IPS DF 6.9 (cell line): ENCODE measurements at places on chromosomes 1 and 21.

DNA sequence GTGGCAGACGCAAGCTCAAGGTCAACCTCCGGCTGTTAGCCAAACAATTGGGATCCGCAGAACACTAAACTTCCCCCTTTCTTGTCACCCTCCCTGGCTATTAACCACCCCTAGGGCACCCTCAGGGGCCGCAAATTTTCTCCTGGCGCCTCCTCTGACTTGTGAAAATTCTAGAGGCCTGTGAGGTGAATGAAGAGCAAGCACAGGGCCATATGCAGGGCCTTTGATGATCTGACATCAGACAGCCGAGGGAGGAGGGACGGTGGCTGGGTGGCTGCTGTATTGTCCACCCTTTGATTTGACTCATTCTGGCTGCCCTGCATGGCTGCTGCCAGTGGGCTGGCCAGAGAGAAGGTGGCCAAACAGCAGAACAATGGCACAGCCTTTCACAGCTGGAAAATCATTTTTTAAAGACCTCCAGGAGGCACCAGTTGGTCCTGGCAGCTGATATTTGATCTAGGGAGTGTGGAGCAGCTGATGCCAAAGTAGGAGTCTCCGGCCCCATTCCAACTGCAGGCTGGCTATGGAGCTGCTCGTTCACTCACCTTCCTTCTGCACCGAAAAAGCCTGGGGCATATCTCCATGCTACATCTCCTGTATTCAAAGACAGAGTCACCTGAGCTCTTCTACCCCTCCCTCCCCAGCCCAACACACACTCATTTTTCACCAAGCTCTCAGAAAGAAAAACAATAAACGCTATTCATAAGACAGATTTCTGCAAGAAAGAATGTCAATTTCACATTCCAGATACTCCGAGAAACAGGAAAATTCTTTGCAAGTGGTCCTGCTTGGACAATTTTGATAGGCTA lies 44.9 kb upstream of the BARHL2 start:
- H3K4me1 ChIP-seq: peaks cover 3% of the 10 kb centered on the region; the same call in 1 of the 2 replicates

- no peak overlapping the region for H3K27ac ChIP-seq
- H3K4me1 ChIP-seq: 0 out of 2 replicates have a peak, but pooled peaks cover 1% of the 10 kb centered on the region
- no peaks in the 10 kb centered on the region for H3K27me3 ChIP-seq
- no peak overlapping the region for H3K4me3 ChIP-seq
- peaks cover 69% of the 10 kb centered on the region for H3K36me3 ChIP-seq
- no peak for DNase-seq
Measured at GRCh38 chr1:212976586-212976985, 26.2 kb downstream of the VASH2 start.

DNA sequence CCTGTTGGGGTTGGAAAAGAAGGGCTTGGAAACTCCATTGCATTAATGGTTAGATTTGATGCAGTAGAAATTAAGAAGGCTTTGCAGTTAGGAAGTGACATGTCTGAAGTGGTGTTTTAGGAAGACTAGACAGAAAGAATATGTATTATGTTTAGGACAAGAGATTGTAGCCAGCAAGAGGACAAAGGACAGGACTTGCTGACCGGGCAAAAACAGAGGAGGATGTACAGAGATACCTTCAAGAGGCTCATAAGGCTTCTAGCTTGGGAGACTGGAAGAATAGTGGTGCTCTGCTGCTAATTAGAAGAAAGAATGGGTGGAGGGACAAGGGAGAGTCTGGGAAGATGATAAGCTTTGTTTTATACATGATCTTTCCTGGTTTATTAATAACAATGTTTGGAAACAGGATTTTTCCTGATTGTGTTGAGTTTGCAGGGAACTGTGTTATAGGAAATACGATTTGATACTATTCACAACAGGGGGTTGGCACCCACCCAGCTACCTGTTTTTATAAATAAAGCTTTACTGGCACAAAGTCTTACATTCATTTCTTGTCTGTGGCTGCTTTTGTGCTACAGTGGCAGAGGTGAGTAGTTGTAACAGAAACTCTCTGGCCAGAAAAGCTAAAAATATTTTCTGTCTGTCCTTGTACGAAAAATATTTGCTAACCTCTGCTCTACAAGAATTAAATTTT lies 37.1 kb upstream of the TMCO2 start:
- no peak for DNase-seq
- no peak overlapping the region for H3K4me3 ChIP-seq
- H3K36me3 ChIP-seq: no peaks in the 10 kb centered on the region
- H3K27me3 ChIP-seq: no peaks in the 10 kb centered on the region
- no peaks in the 10 kb centered on the region for H3K4me1 ChIP-seq
- no peak overlapping the region for H3K27ac ChIP-seq

DNA sequence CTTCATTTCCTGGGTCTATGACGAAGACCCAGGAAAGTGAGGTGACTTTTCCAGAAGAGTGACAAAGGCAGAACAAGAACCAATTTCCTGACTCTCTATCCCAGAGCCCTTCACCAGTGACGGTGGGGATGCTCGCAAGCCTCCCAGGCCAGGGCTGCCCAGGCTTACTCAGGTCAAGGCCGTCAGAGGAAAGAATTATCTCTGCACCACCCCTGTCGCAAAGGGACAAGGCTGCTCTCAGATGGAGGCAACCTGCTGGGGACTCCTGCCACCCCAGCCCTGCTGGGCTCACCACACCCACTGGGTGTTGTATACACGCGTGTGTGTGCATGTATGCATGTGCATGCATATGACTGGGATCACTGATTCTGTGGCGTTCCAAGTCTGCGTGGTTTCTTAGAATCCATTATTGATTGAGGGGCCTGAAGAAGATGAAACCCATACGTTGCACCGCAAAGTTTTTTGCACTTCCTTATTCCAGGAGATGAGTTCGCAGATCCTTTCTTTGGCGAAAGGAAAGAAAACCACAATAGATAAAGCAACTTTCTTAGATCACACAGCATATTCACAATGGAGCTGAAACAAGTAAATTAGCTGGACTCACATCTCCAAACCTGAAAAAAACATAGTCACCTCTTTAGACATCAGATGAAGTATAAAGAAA lies 255.8 kb downstream of the RHOU start:
- DNase-seq: no peak
- H3K27me3 ChIP-seq: no peaks in the 10 kb centered on the region
- H3K4me1 ChIP-seq: peaks cover 7% of the 10 kb centered on the region
- no peak overlapping the region for H3K27ac ChIP-seq

GRCh38 chr1:115193046-115193828 lies 103.9 kb upstream of the TSPAN2 start:
- H3K4me1 ChIP-seq: no peaks in the 10 kb centered on the region
- H3K27me3 ChIP-seq: no peaks in the 10 kb centered on the region
- H3K4me3 ChIP-seq: no peak overlapping the region
- no peak overlapping the region for H3K27ac ChIP-seq

DNA sequence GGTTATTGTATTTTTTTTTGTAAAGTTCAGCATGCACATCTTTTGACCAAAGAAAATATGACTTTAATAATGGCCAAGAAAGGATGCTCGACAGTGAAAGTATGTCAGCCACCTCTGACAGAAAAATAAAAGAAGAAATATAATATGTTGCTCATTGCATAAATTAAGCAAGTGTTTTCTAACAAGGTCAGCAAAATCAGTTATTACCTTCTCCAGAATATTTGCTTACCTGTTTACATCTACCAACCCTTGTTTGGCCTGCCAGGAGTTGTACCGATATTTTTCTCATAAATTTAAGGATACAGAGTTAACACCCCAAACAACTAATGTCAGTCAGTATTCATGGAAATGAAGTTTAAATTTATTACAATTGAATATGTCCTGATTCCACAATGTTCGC lies 685.4 kb downstream of the PLA2G4A start:
- DNase-seq: no peak
- H3K27ac ChIP-seq: no peak overlapping the region
- H3K4me1 ChIP-seq: no peaks in the 10 kb centered on the region
- H3K36me3 ChIP-seq: no peaks in the 10 kb centered on the region
- no peaks in the 10 kb centered on the region for H3K27me3 ChIP-seq

DNA sequence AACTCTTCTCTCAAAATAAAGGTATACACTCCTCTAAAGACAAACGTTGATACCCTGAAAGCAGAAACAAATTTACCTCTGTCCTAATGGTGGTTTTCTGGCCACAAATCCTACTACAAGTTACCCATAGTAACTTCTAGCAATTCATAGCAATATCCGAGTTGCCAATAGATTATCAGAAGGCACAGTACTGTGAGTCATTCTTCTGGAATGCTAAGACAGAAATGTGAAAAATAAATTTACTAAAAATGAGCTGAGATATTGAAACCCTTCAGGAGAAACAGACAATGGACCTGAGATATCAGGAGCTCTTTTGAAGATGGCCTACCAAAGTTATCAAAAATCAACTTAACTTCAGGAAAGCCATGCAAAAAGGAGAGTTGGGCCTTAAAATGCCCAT lies 715.0 kb upstream of the ADAMTS5 start:
- H3K4me3 ChIP-seq: no peak overlapping the region
- no peaks in the 10 kb centered on the region for H3K36me3 ChIP-seq
- H3K27ac ChIP-seq: no peak overlapping the region
- DNase-seq: no peak
- H3K27me3 ChIP-seq: no peaks in the 10 kb centered on the region
- no peaks in the 10 kb centered on the region for H3K4me1 ChIP-seq

- H3K36me3 ChIP-seq: no peaks in the 10 kb centered on the region
- no peak overlapping the region for H3K27ac ChIP-seq
- DNase-seq: no peak
- no peak overlapping the region for H3K4me3 ChIP-seq
Measured at GRCh38 chr1:170993151-170993550, 57.8 kb downstream of the MROH9 start.

- H3K27ac ChIP-seq: no peak within 1 kb of the TSS
- no peak for DNase-seq
- H3K36me3 ChIP-seq: no peaks in the 10 kb centered on the region
- no peaks in the 10 kb centered on the region; the same call in 1 of the 2 replicates for H3K4me1 ChIP-seq
Measured at GRCh38 chr1:66533804-66534740, at the start of gene SGIP1. TSS of gene SGIP1 (plus strand) at chr1:66534153. CDS start at chr1:66534359, 206 bp downstream.

- no peaks in the 10 kb centered on the region for H3K36me3 ChIP-seq
- peak; percentile 1 for DNase-seq
- H3K27me3 ChIP-seq: no peaks in the 10 kb centered on the region
- no peak overlapping the region for H3K27ac ChIP-seq
- no peak overlapping the region for H3K4me3 ChIP-seq
- no peaks in the 10 kb centered on the region for H3K4me1 ChIP-seq
Measured at GRCh38 chr1:190320952-190321351, 156.7 kb downstream of the BRINP3 start.

DNA sequence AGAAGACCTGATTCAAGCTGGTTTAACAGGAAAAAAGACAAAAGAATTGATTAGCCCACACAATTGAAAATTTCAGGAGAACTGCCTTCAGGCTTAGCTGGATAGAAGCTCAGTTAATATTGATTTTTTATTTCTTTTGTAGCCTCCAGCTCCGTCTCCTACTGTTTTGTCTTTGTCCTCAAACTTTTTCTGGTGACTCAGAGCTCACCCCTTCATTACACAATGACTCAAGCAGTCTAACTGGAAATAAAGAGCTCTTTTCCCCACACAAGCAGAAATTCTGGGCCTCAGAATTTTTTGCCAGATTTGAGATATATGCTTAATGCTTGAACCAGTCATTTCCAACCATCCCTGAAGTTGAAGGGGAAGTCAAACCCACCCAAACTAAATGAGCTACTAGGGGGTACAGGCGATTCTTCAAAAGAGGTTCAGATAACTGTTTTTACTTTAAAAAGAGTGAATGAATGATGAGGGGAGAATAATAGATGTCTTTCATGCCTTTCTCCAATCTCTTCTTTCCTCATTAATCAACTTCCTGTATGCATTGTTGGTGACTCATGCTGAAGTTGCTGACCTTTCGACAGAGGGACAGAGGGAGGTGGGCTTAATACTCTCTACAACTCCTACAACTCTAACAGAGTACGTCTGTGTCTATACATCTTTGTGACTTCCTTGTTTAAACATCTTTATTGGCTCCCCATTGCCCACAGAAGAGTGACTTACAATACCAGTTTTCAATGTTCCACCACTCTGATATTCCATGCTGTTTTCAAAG lies 6.2 kb upstream of the ACP6 start:
- H3K27me3 ChIP-seq: no peaks in the 10 kb centered on the region
- H3K4me3 ChIP-seq: no peak overlapping the region

- no peak overlapping the region for H3K4me3 ChIP-seq
- no peaks in the 10 kb centered on the region for H3K27me3 ChIP-seq
- H3K4me1 ChIP-seq: no peaks in the 10 kb centered on the region
- no peak for DNase-seq
- no peak overlapping the region for H3K27ac ChIP-seq
Measured at GRCh38 chr1:30092051-30092858, 631.1 kb downstream of the MATN1 start.

DNA sequence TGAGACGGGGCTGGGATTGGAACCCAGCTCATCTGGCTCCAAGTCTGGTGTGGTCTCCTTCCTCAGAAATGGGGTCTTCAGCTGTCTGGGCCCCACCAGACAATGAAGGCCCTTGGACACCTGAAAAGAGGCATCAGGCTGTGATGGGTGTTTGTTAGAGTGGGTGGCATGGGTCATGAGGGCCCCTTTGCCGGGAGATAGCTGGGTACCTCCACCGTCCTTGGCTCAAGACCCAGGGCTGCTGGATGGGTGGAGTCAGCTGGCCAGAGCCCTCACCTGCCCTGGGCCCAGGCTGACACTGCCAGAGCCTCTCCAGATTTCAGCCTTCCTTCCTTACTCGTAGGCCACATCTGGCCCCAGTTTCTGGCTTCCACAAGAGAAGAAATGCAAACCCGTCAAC lies 13.4 kb upstream of the TTC22 start:
- H3K4me1 ChIP-seq: peaks cover 8% of the 10 kb centered on the region; the same call in 1 of the 2 replicates
- no peaks in the 10 kb centered on the region for H3K36me3 ChIP-seq
- no peak for DNase-seq
- no peak overlapping the region for H3K27ac ChIP-seq

- no peak for DNase-seq
- H3K36me3 ChIP-seq: no peaks in the 10 kb centered on the region
- no peak overlapping the region for H3K27ac ChIP-seq
- H3K27me3 ChIP-seq: no peaks in the 10 kb centered on the region
Measured at GRCh38 chr1:3670823-3671265, 18.5 kb downstream of the TP73 start.

- H3K27me3 ChIP-seq: no peaks in the 10 kb centered on the region
- no peak for DNase-seq
- no peaks in the 10 kb centered on the region for H3K36me3 ChIP-seq
- peaks cover 3% of the 10 kb centered on the region for H3K4me1 ChIP-seq
Measured at GRCh38 chr1:115791816-115792215, 23.3 kb upstream of the CASQ2 start.
